Muscle of leg (tissue), 16 donors: ENCODE measurements at places on chromosomes 13 and 19.
A peak's percentile ranks its signal among the peaks of the same experiment; 100 is the strongest.

- no peak for DNase-seq
Observed at GRCh38 chr19:54105796-54106195, 3.1 kb downstream of the NDUFA3 start.

- peak; percentile 66 for DNase-seq
Observed at GRCh38 chr19:55165952-55166529, 372 bp downstream of the DNAAF3 start.

- no peak for DNase-seq
Observed at GRCh38 chr13:110950819-110951570, 36.1 kb upstream of the ANKRD10 start.

- no peak for DNase-seq
Observed at GRCh38 chr13:52833296-52833875, 15.1 kb downstream of the PCDH8 start.

- DNase-seq: peak; percentile 97
Observed at GRCh38 chr19:48724796-48725753, 5.5 kb upstream of the MAMSTR start.

GRCh38 chr13:33775339-33776108 lies 42.4 kb upstream of the RFC3 start:
- DNase-seq: no peak

- DNase-seq: no peak
Observed at GRCh38 chr19:55358943-55359908, 3.8 kb downstream of the GARIN5B start.

DNA sequence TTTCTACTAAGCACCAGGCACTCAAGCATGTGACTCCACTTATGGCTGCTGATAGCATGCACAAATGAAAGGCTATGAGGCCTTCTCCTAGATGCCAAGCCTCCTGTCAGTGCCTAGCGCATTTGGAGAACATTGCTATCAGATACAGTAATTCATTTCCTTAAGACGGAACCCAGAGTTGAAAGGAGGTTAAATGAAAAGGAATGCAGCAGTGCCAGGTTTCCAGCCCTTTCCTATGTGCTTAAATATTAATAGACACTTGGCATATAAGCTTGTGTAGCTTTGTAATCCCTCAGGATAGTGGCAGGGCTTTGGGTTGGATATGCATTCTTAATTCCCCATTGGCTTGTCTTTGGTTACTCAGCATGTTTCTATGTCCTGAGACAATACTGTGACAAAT lies 140.1 kb upstream of the FRY start:
- DNase-seq: peak; percentile 23

GRCh38 chr13:41976476-41976875 lies 15.6 kb upstream of the VWA8 start:
- DNase-seq: no peak

GRCh38 chr13:53642306-53642705 lies 613.7 kb downstream of the OLFM4 start:
- no peak for DNase-seq

GRCh38 chr13:59658027-59658737 lies 505.5 kb downstream of the DIAPH3 start:
- no peak for DNase-seq
